ENCODE measurements at places on chromosomes 11 and 22. TPM values are rescaled to one million over a fixed set of nuclear protein-coding genes. Genes with fewer than 3 reads are reported as not detected.

TRIM34 gene
- total RNA-seq: 18.5 TPM

HBB gene
- not detected for total RNA-seq

CRYBA4 gene
- total RNA-seq: not detected

TYMP gene
- total RNA-seq: 40.1 TPM

OR8A1 gene
- total RNA-seq: not detected

PDGFD gene
- 4.3 TPM for total RNA-seq

CNGA4 gene
- total RNA-seq: not detected

SCGB1D2 gene
- total RNA-seq: not detected

OR10A4 gene
- total RNA-seq: not detected

ESRRA gene
- total RNA-seq: 21.0 TPM

GAL3ST1 gene
- total RNA-seq: 0.29 TPM

TMEM191C gene
- 0.29 TPM for total RNA-seq

OR8D4 gene
- total RNA-seq: not detected

MGAT3 gene
- not detected for total RNA-seq

MYOD1 gene
- not detected for total RNA-seq

CRYBB1 gene
- not detected for total RNA-seq

CD6 gene
- total RNA-seq: not detected

ABCC8 gene
- total RNA-seq: not detected

DEFB131B gene
- total RNA-seq: not detected

NPAS4 gene
- total RNA-seq: not detected

LDHAL6A gene
- not detected for total RNA-seq

TRPC6 gene
- under 0.01 TPM for total RNA-seq

CRYAB gene
- 27.1 TPM for total RNA-seq

LRRC74B gene
- not detected for total RNA-seq

OR52E8 gene
- total RNA-seq: not detected

ZDHHC5 gene
- total RNA-seq: 42.5 TPM

C11orf52 gene
- not detected for total RNA-seq

LSP1 gene
- total RNA-seq: 1.9 TPM

OR52H1 gene
- total RNA-seq: not detected

SPDYC gene
- total RNA-seq: not detected

GLB1L2 gene
- total RNA-seq: 0.29 TPM

NLRP14 gene
- total RNA-seq: under 0.01 TPM

OR10A2 gene
- total RNA-seq: not detected

Measured in myometrial cell (primary cell).